Dermis microvascular lymphatic vessel endothelial cell (primary cell): ENCODE measurements at places on chromosomes 3 and 15. TPM values are rescaled to one million over a fixed set of nuclear protein-coding genes. Genes with fewer than 3 reads are reported as not detected.

Gene MEGF11
- not detected in 2 replicates for total RNA-seq

Gene ECT2
- total RNA-seq, result 18.1 and 28.1 TPM in 2 replicates

Gene GOLGA8J
- not detected in 2 replicates for total RNA-seq

Gene VEPH1
- total RNA-seq, result 5.3 and 9.5 TPM in 2 replicates

Gene ACSBG1
- total RNA-seq, result not detected in 2 replicates

Gene KBTBD12
- not detected in 2 replicates for total RNA-seq

Gene SPESP1
- total RNA-seq, result 1.4 and 1.9 TPM in 2 replicates

Gene XIRP1
- not detected in 2 replicates for total RNA-seq

Gene ERICH6
- under 0.01 TPM in 2 replicates for total RNA-seq

Gene GADL1
- total RNA-seq, result 0.13 TPM in 1 of 2 replicates, not detected in the other

Gene HTD2
- 4.1 and 8.1 TPM in 2 replicates for total RNA-seq

Gene CYP11A1
- total RNA-seq, result not detected in 2 replicates

- no peak for DNase-seq
Observed at GRCh38 chr3:63538919-63539318, 113.6 kb upstream of the SNTN start.

GRCh38 chr3:172103724-172104123, 64.3 kb downstream of the FNDC3B start:
- no peak for DNase-seq

- DNase-seq, result peak; percentile 44
Observed at GRCh38 chr3:119579366-119580066, at the start of gene ADPRH. TSS of gene ADPRH (plus strand) at chr3:119579492. CDS start at chr3:119582170, 2,678 bp downstream.

- no peak for DNase-seq
Observed at GRCh38 chr3:58323529-58324390, 8.9 kb upstream of the PXK start.

DNA sequence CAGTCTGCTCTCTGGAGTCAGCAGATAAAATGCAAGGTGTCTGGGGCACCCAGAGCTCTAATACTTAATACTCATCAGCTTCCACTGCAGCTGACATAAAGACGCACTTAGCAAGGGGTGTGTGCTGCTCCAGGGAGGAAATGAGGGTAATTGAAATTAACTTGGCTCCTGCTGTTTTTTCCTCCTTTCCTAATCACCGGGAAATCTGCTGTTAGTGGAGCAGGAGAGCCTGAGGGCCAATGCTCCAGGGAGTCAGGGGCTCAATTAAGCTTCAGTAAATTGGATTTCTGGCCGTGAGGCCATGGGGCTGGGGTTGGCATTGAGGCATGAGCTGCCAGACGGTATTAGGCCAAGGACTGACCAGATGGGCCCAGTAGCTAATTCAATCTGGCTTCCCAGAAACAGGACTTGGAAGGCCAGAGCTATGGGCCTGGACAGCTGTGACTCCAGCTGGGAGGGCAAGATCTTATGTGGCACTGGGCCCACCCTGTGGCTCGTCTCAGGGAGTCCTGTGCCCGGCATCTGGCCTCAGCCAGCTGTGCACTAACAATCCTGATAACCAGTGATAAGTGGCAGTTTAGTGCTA, 30.7 kb upstream of the CHRNB4 start:
- no peak for DNase-seq

DNA sequence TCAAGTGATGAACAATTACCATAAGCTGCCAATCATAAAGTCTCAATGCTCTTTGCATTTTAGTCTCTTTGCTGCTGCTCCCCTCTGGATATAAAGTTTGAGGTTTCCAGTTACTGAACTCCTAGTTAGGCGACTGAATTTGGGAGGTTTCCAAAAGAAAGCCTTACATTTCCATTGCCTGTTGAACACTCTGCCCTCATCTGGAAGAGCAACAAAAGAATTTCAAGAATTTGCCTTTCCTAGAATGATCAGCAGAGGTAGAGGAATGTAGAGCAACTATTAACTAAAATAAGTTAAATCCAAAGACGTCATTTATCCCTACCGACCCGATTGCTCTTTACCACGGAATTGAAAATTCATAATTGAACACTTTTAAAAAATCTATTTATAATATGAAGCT, 53.4 kb upstream of the PRICKLE2 start:
- DNase-seq, result no peak

DNA sequence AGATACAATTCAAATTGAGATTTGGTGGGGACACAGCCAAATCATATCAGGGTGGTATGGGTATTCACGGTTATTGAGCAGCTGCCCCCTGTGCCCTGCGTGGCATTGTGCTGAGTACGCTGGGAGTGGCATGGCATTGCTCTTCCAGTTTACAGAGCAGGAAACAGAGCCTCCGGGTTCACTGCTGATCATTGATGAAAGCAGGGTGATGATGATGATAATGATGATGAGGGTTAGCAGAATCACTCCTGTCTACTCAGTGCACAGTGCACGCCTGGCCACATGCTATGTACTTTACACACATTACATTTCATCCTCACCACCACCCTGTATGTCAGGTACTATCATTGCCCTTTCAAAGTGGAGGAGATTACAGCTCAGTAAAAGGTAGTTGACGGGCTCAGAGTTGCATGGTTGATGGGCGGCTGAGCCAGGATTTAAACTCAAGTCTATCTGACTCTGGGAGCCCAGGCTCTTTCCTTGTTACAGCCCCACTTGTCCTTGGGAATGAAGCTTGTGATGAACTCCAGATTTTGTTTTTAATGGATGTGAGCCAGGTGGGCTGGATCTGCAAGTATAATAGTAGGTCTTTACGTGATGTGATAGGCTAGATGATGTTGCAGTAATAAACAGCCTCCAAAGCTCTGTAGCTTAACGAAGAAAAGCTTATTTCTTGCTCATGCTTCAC, 87.6 kb upstream of the MYZAP start:
- DNase-seq, result peak; percentile 80

GRCh38 chr3:23961066-23961465, 16.0 kb downstream of the NR1D2 start:
- no peak for DNase-seq

- DNase-seq, result no peak
Observed at GRCh38 chr15:49843725-49844124, 222.9 kb downstream of the DTWD1 start.

DNA sequence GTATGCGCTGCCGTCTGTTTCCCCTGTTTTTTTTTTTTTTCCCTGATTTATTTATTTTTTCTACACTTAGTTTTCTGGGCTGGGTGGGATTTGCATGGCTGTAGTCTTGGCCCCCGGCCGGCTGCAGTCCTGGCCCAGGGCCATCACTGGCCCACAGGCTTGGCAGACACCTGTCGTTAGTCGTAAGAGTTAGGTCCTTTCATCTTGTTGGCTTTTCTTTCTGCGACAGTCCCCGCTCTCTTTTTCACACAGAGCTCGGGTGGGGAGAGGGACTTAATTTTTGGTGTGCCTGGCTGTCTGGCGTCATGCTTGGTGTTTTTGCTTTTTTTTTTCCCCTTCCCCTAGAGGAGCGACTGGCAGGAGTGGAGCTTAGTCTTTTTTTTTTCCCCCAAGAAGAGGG, 183.4 kb downstream of the KLF13 start:
- no peak for DNase-seq

DNA sequence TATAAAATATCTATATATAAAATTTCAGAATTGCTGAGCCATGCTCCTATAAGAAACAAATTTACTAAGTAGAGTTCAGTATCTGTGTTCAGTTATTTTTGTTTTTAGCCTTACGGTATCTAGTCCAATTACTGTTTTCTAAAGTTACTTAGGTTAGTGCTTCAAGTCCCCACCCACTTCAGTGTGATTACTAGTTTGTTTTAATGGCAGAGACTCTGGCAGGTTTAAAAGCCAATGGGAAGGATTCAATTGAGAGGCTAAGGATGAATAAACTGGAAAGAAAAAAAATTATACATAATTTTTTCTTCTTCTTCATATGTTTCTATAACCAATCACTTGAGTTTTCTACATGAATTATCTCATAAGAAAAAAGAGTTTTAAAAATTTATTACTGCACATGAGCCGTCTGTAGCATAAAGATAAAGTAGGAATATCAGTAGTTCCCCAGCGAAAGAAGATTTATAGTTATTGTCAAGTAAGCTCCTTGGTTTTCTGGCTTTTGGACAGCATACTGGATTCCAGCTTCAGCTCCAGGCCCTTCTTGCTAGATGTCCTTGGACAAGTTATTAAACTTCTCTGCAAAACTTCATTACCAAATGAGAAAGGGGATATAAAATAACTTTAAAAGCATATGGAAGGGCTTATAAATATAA, 46.8 kb downstream of the AAGAB start:
- no peak for DNase-seq

DNA sequence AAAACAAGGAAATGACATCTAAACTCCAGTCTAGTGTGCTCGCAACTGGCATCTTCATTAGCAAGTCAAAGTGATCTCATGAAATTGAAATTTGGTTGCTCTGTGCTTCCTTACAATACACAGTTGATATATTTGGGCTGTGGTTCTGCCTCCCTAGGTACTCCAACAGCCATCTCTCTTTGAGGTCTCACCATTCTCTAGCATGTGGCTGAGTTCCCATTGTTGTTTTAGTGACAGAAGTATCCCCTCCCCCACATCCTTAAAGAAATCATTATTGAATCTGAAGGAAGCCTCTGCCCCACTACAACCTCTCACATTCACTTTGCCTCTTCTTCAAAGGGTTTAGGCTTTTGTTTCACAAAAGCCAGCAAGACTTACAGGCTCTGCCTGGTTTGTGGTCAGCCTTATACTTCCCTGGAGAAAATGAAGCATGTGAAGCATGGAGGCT, 516.5 kb downstream of the NLGN1 start:
- no peak for DNase-seq

DNA sequence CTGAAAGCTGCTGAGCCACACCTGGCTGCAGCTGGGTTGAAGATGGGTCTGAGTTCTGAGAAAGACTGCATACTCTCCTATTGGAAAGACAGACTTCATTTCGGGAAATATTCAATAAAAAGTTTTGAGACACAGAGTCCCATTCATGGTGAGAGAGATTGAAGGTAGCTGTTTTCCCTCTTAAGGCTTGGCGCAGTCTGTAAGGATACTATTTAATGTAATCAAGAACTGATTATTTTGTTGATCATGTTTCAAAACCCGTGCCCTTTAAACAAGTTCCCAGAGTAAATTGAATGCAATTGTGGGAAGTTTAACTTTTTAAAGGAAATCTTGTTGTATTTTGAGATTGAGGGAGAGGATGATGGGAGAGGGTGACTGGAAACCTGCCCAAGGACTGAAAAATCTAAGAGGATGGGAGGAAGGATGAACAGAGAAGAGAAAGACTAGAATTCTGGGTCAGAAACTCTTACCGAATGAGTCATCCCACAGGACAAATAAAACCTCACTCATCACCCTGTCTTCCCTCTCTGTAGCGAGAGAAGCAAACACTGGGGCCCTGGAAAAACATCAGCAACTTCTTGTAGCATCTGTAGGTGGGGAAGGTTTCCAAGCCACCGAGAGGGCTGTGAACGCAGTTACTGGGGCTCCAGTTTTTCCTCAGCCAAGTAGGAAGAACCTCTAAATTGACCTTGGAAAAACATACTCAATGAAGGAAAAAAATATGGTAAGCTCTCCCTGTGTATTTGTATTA, 193.2 kb upstream of the TPRG1 start:
- no peak for DNase-seq

DNA sequence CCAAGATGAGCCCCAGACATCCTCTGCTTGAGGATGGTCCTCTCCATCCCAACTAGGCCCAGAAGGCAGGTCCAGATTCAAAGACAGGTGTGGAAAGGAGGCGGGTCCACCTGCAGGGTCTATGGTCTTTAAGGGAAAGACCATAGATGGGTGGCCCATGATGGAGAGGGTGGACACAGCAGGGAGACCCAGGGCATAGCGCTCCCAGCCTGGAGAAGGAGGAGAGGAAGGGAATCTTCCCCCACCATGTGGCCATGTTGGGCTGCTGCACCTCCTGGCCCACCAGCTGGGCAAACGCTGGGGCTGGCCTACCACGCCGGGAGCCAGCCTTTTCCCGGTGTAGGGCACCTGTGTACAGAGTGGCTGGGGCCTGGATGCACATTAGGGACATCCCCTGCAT, 265.2 kb upstream of the TLE3 start:
- peak; percentile 29 for DNase-seq

GRCh38 chr15:100873029-100873677, 6.5 kb upstream of the ALDH1A3 start:
- peak; percentile 87 for DNase-seq

- no peak for DNase-seq
Observed at GRCh38 chr15:92326236-92326635, 67.4 kb upstream of the ST8SIA2 start.

- DNase-seq, result peak; percentile 32
Observed at GRCh38 chr3:4351164-4351855, 48.1 kb downstream of the SETMAR start.

DNA sequence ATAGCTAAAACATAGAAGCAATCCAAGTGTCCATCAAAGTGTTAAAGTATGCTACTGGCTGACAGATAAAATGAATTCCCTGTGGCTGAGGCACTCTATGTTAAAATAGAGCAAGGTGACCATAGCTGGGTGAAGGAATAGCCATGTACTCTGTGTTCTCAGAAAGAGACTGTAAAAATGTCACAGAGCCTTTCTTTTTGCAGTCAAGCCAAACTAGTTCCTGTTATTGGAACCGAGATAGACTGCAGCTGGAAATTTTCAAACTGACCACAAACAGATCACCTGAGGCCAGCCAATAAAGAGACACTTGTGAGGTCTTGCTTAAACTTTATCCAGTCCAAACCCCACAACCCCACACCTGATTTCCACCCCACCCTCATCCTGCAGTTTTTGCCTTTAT, 422.8 kb upstream of the NAALADL2 start:
- no peak for DNase-seq

- peak; percentile 9 for DNase-seq
Observed at GRCh38 chr3:50388016-50388719, 28.8 kb upstream of the TMEM115 start.

GRCh38 chr3:185280572-185281365, 26.9 kb upstream of the EHHADH start:
- DNase-seq, result peak; percentile 36

- DNase-seq, result no peak
Observed at GRCh38 chr3:53956586-53956985, 64.9 kb upstream of the SELENOK start.

DNA sequence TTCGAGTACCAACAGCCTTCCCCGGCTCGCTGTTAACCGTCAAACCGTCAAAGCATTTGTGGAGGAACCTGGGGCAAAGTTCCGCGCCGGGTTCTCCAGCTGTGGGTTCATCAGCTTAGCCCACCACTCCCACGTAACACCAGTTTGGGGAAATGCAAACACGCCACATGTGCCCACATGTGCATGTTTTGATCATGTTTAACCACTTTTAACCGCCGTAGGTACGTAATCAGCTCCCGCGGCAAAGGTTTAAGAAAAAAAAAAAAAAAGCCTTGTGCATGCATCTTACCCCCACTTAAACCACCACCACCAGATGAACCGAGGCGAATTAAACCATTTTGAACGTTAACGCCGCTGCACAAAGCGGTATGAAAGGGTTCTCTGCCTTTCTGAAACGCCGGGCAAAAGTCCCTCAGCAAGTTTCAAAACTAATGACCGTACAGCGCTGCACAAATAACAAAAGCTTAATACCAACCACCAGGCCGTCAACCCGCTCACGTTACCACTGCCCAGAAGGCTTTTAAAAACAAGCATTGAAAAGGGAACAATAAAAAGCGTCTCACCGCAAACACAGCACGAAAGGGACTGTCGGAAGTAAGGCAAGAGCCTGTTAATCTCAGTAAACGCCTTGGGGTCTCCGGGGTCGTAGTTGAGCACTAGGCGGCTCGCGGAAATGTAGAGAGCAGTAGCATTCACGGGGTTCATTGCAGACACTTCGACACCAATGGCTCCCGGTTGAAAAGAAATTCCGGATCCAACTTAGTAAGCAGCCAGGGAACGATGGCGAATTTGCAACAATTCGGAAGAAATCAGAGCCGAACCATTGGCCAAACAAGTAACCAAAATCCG, 1.5 kb downstream of the MSL2 start:
- no peak for DNase-seq
